ENCODE measurements at places on chromosomes 3 and 15.

GRCh38 chr15:43769584-43770228 is 7.1 kb downstream of the ELL3 start:
- no peak for DNase-seq

- DNase-seq = no peak
Measured at GRCh38 chr15:50137330-50137761, 18.3 kb upstream of the ATP8B4 start.

DNA sequence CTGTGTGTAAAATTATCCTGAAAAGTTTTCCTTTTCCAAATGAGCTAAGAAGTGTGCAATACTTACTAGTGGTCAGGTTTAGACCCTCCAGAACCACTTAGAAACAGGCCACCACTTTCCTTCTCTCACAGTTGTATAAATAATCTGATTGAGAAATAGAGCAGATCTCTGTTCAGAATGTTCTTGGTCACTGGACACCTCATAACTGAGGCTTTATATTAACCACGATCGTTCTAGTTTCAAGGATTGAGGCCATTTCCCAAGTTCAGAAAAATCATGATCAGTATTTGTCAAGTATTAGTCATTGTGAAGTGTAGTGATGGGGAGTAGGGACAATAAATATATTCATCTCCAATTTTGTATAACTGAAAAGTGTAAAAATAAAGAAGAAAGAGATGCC is 1.0 kb upstream of the MAP3K13 start:
- no peak for DNase-seq

GRCh38 chr3:43774799-43775198 is 84.1 kb downstream of the ABHD5 start:
- no peak for DNase-seq

- no peak for DNase-seq
Measured at GRCh38 chr15:84836844-84837243, 19.7 kb downstream of the ALPK3 start.

DNA sequence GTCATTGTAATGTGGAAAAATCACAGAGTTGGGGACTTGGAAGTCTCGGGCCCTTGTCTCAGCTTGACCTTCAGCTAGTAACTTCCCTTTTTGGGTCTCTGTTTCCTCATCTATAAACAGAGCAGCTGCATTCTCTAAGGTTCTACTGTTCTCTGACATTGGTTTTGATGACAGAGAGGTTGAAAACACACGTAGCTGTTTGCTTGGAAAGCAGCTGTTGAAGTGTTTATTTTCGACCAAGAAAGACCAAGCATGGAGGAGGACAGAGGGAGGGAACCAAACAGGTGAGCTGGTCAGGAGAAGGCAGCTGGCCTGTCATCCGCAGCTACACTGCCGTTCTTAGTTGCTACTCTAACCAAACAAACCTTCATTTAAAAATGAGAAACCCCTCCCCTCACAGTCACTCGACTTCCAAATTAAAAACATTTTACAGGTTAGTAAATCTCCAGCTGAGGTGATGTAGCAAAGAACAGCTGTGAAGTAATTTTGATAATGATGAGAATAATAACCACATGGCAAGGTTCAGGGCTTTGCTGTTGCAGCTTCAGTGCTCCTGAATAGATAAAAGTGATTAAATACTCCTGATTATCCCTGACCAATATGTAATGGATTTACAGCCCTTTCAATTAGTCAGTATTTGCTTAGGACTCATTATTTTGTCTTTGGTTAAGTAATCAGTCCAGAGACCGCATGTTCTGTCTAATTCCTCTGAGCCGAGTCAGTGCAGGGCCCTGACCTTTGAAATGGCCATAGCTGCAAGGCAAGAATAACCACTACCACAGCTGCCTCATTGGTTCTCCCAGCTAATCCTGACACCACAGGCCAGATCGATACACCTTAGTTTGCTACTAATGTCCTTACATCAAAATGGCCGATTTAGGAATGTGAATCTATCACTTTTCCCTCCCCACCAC is 65.3 kb downstream of the MEIS2 start:
- DNase-seq = no peak

- no peak for DNase-seq
Measured at GRCh38 chr3:53495146-53495519, 722 bp downstream of the CACNA1D start.

GRCh38 chr3:164478323-164478722 is 600.0 kb downstream of the SI start:
- no peak for DNase-seq

DNA sequence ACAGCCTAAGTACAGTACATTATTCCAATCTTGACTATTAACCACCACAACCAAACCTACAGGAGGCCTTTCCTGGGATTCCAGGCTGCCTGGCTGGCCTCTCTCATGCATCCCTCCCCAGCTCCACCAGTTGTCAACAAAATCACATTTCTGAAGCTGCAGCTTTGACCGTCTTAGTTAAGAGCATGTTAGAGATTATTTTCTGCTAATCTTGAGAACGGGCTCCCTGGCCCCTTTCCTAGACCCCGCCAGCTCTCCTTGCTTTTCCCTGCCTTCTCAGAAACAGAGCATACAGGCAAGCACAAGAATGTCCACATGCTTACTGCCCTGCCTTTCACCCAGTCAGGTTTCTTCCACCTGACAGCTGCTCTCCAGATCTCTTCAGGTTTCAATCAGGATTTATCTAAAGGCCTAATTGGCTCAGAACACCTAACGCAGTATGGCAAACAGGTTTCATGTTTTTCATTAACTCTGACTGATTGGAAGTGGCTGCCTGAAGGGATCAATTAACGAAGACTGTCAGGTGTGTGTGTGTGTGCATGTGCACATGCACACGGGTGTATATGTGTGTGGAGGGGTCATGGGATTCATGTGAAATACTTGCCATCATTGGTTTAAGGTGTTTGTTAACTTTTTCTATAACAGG is 12.3 kb downstream of the KY start:
- no peak for DNase-seq

DNA sequence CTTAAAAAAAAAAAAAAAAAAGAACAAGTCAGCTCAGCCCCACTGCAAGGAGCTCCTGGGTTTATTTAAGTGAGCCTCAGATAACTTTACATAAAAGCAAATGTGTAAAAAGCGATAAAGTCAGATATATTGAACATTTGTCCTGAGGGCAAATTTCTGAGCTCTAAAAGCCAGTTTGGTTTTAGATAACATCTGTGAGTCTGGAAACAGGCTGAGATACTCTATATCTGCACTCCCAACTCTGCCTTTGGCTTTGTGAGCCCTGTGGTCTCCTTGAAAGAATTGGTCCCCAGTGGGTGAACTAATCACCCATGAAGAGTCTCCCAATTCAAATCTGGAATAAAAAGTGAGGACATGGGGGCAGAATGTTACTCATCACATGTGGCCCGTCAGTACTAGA is 104.6 kb downstream of the APBA2 start:
- no peak for DNase-seq

GRCh38 chr3:119305286-119305685 is 11.1 kb downstream of the ARHGAP31 start:
- no peak for DNase-seq

DNA sequence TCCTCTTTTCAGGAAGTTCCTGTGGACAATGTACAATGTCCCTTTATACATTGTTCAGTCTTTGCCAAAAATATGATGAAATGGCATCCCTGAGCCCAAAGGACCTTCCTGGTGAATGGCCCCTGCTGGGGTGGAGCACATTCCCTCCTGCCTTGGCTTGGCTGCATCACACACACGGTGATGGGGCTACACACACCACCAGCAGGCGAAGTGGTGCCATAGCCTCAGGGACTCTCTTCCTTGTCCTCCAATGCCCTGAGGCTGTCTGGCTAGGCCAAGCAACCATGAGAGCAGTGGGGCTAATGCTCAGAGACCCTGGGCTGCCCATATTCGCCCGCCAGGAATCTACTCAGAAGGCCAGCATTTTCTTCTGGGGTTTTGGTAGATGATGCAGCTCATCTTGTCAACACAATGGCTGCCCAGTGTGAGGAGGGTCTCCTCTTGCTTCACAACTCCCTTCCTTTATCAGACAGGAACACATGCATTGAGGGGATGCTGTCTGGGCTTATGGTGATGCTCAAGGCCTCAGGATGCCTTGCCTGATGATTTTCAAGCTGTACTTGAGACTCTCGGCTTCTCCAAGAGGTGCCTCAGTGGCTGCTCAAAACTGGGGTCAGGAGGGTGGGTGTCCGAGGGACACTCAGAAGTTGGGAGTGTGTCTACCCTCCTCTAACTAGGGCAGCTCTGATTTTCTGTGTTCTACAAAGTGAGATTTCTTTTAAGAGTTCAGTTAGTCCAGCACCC is 40.9 kb upstream of the EPHB1 start:
- no peak for DNase-seq

- no peak for DNase-seq
Measured at GRCh38 chr3:3665961-3666640, 133.1 kb upstream of the LRRN1 start.

DNA sequence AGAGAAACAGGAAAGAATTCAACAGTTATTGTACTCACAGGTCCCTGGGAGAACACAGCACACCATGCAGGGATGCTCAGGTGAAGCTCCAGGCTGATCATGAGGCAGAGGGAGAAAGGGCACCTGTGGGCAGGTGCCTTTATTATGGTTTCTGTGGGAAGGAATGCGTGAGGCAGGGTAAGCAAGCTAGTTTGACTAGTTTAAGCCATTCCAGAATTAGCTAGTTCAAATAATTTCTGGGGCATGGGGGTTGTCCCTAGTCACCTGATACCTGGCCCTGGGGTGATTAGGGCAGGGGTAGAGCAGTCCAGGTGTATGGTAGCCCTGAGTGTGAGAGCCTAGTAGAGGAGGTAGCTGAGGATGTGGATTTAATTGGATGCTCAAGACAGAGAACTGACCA is 47.9 kb upstream of the DCLK3 start:
- no peak for DNase-seq

- DNase-seq = no peak
Measured at GRCh38 chr3:17577796-17578520, 164.5 kb downstream of the TBC1D5 start.

DNA sequence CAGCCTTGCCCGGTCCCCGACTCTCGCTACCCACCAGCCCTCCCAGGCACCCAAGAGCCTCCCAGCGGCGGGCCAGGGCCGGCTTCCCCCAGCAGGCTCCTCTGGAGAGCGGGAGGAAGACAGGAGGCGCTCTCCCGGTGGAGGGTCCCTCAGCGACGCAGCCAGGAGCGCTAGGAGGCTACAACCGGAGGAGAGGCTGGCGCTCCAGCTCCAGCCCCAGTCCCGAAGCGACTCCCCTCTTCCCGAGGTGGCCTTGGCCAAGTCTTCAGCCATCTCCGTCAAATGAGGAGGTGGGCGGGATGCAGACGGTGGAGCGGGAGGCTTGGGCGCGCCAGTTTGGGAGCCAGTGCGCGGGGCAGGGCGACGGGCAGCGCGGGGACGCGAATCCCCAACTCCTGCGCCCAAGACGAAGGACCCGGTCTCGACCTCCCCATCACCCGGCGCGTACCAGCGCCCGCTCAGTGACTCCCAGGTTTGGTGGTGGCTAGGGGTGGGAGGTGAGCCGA is 722 bp downstream of the CHRNA3 start:
- DNase-seq = no peak

DNA sequence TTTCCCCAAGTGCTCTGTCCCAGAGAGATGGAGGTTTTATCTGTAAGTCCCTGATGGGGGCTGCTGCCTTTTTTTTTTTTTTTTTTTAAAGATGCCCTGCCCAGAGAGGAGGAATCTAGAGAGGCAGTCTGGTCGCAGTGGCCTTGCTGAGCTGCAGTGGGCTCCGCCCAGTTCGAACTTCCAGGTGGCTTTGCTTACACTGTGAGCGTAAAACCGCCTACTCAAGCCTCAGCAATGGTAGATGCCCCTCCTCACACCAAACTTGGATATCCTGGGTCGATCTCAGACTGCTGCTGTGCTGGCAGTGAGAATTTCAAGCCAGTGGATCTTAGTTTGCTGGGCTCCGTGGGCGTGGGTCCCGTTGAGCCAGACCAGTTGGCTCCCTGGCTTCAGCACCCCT is 51.6 kb downstream of the SLC2A2 start:
- no peak for DNase-seq

- no peak for DNase-seq
Measured at GRCh38 chr15:83919319-83919830, 265.5 kb downstream of the ADAMTSL3 start.

GRCh38 chr15:91950054-91950453 is 96.5 kb downstream of the SLCO3A1 start:
- no peak for DNase-seq

DNA sequence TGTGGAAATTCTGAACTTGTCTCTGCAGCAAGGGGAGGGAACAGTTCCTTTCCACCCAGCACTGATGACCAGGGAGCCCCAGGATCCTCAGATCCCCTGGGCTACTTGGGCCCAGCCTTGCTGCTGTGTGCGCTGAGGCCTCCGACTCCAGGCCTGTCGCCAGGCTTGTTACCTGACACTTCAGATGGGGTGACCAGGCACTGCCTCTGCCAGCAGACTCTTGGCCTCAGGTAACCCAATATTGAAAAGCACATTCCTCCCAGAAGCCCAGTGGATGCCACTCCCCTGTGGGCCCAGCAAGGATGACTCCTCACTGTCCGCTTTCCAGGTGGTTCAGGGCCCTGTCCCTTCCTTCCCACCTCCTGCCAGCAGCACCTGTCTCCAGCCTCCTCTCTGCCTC is 3.5 kb upstream of the PLA2G4E start:
- no peak for DNase-seq

GRCh38 chr3:151890721-151891141 is 17.3 kb downstream of the SUCNR1 start:
- no peak for DNase-seq

DNA sequence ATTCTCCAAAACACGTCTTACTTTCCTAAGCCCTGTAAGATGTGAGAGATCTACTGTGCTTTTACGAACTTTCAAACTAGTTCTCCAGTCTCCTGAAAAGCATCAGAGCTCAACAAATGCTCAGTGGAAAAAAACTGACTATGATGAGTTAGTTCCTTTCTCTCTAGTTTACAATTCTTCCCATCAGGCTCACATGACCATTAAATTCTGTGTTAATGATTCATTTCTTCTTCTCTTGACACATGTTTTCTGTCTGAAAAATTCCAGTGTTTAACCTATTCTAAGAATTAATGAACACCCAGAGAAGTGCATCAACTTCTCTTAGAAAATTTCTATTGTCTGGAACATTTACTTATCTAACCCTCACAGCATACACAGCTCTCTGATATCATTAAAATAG is 844.3 kb downstream of the SI start:
- no peak for DNase-seq

DNA sequence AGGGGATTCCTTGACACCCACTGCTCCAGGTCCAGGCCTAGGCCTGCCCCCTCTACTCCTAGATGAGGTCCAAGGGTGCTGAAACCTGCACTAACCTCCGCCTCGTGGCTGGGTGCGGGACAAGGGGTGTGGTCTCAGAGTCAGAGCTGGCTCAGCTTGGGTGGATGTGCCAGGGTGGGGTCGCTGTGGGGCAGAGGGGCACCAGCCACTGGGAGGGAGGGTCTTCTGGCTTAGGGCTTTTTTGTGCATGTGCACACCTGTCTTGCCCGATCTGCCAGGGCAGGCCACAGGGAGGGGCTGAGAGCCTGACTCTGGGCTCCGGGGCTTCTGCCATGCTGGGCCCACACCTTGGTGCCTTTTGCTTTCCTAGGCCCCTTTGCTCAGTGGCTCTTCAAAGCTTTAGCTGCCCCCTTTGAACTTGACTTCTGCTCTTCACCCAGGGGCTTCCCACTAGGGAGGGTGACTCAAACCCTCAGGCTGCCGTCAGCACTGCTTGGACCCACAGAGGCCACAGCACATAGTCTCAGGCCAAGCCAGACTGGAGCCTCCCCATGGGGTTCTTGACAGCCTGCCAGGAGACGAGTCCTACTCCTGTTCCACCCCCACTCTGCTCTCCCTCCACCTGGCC is 73.0 kb downstream of the KLF13 start:
- no peak for DNase-seq
